ENCODE measurements at places on chromosomes 5 and 9. TPM values are rescaled to one million over a fixed set of nuclear protein-coding genes. Genes with fewer than 3 reads are reported as not detected.

ZFP2 gene
- 2.5 TPM for polyA plus RNA-seq

ARSB gene
- 17.9 TPM for polyA plus RNA-seq

SLC36A2 gene
- not detected for polyA plus RNA-seq

KIF20A gene
- polyA plus RNA-seq = 13.8 TPM

GRM6 gene
- 0.70 TPM for polyA plus RNA-seq

IL4 gene
- not detected for polyA plus RNA-seq

SPAAR gene
- 0.84 TPM for polyA plus RNA-seq

EDIL3 gene
- 31.2 TPM for polyA plus RNA-seq

SLC38A9 gene
- 25.9 TPM for polyA plus RNA-seq

CAMK4 gene
- polyA plus RNA-seq = 10.9 TPM

CCNB1 gene
- 40.7 TPM for polyA plus RNA-seq

EIF4E1B gene
- not detected for polyA plus RNA-seq

IL13 gene
- 0.07 TPM for polyA plus RNA-seq

All from large intestine (tissue), 12 donors.